ENCODE measurements at places on chromosomes 6 and 20.

GRCh38 chr6:3899970-3900439 is 50.8 kb downstream of the FAM50B start:
- DNase-seq: no peak

GRCh38 chr6:74651948-74652842 is 553.7 kb downstream of the COL12A1 start:
- no peak for DNase-seq

GRCh38 chr20:48335308-48336050 is 492.3 kb downstream of the PREX1 start:
- DNase-seq: no peak

- DNase-seq: no peak
Measured at GRCh38 chr20:64237316-64237715, 18.2 kb upstream of the PCMTD2 start.

DNA sequence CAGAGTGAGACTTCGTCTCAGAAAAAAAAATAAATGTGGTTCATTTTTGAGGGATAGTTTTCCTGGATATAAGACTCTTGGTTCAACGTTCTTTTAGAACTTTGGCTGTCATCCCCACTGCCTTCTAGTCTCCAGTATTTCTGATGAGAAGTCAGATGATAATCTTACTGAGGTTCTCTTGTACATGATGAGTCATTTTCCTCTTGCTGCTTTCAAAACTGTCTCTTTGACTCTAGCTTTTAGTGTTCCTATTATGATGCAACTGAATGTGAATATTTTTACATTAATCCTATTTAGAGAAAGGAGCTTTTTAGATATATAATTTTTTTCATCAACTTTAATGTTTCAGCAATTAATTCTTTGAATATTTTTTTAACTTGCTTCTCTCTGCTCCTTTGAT is 46.0 kb upstream of the OR14J1 start:
- DNase-seq: no peak

DNA sequence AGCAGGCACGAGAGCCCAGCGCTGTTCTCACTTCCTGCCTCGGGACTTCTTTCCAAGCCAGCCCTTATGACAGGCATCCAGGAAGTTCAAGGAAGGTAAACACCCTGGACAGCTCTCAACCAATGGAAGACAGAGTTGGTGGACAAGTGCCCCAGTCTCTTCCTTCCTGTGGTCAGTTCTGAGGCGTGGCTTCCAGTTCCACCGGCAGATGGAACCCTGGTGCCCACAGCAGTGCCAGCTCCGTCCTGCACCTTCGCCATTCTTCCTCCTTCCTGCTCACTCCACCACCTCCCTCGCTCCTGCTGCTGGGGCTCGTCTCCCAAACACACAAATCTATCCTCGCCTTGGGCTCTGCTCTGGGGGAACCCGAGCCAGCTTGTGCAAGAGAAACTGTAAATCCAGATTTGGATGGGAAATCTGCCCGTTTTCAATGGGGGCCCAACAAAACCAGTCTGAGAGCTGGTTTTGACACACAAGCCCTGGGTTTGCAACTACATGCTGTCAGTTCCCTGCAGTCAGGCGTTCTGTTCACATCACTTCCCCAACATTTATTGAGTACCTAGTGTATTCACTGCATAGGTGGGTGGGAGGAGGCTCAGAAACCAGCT is 162.7 kb downstream of the GRM4 start:
- DNase-seq: peak; percentile 12

DNA sequence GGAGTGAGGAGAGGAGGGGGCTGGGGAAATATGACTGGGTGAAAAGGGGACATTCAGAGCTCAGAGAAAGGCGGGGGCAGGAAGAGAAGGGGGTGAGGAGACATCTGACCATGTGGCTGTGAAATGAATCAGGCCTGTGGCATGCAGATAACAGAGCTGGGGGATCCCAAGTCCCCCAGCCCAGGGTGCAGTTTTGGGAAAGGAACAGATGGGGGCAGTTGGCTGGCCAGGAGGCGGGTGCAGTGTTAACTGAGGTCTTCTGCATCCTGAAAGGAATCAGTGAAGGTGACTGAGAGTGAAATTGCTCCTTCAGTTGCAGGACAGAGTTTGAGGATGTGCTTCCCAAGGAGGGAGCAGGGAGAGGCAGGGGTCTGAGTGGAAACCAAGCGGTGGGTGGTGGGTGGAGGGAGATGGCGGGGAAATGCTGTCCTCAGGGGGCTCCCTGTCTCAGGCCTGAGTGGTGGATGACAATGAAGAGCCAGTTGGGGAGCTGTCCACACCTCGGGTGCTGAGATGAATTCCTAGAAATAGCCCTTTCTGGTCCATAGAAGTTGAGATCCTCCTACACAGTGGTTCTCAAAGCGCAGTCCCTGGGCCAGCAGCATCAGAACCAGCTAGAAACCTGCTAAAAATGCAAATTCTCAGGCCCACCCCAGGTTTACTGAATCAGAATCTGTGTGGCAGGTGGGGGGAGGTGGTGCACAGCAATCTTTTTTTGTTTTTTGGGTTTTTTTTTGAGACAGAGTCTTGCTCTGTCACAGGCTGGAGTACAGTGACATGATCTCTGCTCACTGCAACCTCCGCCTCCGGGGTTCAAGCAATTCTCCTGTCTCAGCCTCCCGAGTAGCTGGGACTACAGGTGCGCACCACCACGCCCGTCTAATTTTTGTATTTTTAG is 26.0 kb upstream of the CCDC167 start:
- no peak for DNase-seq

DNA sequence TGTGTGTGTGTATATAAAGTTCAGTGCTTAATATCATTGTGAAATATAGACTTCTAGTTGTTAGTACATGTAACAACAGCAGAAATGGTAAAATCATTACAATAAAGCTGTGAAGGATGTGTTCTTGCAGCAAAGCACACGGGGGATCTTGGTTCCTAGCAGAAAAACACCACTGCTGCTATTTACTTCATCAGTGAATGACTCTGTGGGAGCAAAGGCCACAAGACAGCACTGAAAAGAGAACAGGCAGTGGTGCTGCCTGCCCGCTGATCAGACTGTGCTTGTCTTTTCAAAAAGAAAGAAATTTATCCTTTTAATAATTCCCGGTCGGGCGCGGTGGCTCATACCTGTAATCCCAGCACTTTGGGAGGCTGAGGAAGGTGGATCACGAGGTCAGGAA is 689.9 kb upstream of the CITED2 start:
- DNase-seq: no peak

DNA sequence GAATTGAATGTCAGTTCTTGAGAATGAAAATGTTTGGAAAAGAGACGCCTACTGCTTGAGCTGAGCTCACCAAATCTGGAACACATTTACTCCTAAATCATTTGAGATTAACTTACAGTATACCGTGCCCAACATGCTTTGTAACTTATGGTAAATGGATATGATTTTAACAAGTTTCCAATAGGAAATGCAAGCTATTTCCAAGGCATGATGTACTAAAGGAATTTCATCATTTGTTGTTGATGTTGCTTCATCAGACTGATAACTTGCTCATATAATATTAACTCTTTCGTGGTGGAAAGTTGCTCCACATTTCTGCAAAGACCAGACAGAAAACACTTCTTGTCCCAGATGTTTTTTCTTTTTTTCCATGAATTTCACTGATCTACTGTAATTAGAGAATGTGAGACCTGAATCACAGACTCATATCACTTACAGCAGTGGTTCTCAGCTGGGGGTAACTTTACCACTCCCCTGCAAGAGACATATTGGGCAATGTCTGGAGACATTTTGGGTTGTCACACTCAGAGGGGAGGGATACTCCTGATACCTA is 116.6 kb upstream of the TRAF3IP2 start:
- no peak for DNase-seq

DNA sequence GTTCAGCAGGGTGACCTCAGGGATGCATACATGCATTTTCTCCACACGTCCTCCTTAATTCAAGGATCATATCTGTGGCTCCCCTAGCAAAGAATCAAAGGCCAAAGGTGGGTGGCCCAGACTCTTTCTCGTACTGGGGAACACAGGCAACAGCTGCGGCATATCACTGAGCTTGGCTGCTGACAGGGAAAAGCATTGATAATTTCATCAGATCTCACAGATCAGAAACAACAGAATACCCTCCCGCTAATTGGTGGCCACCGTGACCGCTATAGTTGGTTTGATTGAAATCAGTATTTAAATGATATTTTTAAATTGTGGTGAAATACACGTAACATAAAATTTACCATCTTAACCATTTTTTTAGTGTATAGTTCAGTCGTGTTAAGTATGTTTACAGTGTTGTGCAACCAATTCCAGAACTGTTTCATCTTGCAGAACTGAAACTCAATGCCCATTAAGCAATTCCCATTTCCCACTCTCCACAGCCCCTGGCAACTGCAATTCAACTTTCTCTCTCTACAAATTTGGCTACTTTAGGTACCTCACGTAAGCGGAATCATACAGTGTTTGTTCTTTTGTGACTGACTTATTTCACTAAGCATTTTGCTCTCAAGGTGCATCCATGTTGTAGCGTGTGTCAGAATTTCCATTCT is 74.7 kb upstream of the TMEM170B start:
- no peak for DNase-seq

GRCh38 chr20:41413169-41413568 is 46.6 kb upstream of the EMILIN3 start:
- no peak for DNase-seq

DNA sequence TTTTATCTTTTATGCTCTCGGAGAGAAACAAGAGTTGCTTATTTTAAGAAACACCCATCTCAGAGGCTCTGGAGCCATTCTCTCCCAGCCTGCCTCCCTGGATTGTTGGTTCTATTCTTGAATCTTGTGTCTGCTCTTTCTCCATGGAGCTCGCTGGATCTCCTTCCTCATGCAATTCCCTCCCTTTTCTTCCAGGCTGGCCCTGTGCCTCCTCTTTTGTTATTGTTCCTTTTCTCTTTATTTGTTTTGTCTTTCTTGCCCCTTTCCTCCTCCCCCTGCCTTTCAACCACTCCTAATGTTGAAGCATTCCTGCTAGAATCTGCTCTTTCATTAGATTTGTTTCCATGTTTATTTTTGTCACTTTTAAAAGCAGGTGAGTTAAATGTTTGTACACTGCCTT is 76.5 kb downstream of the STMND1 start:
- no peak for DNase-seq

- no peak for DNase-seq
Measured at GRCh38 chr6:67237277-67237676, 1397.8 kb upstream of the ADGRB3 start.

GRCh38 chr6:143696664-143697000 is 18.9 kb downstream of the PHACTR2 start:
- DNase-seq: no peak

DNA sequence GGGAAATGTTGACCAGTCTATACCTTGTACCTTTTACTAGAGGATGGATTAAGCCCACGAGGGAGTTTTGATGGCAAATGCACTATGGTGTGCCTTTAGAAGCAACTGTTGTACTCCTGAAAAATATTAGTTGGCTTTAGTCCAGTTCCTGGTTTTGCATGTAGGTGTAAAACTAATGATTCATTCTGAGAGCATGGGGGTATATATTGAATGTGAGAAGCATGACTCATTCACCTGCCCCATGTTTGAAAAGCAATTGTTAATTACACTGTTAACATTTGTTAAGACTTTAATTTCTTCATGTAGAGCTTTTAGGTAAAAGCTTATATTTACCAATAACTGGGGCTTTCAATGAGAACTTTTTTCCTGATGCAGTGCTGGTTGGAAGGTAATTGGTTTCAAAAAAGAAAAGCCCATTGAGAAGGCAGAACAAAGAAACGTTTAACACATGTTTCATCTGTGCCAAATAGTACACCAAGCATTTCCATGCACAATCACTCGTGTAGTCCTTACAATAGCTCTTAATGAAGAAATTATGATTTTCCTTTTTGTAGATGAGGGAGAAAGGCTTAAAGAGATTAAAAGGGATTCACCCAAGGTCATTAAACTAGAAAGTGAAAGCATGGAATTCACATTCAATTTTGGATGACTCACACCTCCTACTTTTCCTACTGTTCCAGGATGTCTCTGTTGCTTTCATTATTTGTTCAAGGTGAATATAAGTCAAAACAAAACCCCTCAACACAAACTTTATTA is 134.1 kb downstream of the CCDC170 start:
- no peak for DNase-seq

GRCh38 chr6:5832668-5833067 is 174.1 kb downstream of the NRN1 start:
- peak; percentile 3 for DNase-seq

GRCh38 chr20:56698749-56699148 is 69.6 kb downstream of the TFAP2C start:
- DNase-seq: no peak

GRCh38 chr20:9441948-9442347 is 72.4 kb upstream of the LAMP5 start:
- no peak for DNase-seq

DNA sequence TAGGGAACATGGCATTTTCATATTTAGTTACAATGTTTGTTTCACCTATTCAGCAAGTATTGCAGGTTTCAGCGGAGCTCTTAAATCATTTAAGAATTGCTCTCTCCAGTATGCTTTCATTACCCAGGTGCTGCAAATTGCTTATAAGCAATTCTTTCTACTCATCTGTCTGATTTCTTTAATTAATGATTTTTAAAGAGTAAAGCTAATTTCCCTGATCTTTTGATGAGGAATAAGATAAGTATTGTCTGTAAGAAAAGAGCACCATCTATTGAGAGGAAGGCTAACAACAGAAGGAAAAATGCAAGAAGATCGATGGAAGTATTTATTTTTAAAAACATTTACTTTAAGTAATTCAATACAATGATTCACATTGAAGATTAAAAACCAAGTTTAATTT is 2.0 kb downstream of the OPRM1 start:
- DNase-seq: no peak

- DNase-seq: peak; percentile 63
Measured at GRCh38 chr20:15654208-15654649, 919.0 kb downstream of the KIF16B start.

DNA sequence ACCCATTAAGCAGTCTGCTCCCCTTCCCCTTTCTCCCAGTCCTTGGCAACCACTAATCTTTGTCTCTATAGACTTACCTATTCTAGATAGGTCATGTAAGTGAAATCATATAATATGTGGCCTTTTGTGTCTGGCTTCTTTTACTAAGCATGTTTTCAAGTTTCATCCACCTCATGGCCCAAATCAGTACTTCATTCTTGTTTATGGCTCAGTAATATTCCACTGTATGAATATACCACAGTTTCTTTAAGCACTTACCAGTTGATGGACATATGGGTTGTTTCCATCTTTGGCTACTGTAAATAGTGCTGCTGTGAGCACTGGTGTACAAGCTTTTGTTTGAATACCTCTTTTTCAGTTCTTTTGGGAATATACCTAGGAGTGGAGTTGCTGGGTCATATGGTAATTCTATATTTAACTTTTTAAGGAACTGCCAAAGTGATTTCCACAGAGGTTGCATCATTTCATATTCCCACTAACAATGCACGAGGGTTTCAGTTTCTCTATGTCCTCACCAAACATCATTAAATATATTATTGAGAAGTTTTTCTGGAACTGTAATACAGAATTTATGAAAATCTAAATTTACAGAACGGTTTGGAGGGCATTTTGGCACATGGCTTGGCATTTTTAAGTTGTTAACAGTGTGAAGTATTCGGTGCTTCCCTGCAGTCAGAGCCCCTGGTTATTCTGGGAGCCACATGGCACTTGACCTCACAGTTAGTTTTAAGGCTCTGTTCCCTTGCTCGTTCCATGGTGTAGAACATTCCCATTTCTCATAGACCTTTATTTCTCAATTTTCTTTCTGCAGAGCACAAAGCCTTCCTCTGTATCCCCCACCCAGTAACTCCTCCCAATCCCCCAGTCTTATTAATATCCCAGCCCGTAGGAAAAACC is 27.0 kb upstream of the DTNBP1 start:
- DNase-seq: no peak

All from KBM-7 (cell line).